ENCODE measurements at places on chromosomes 16 and 17. TPM values are rescaled to one million over a fixed set of nuclear protein-coding genes. Genes with fewer than 3 reads are reported as not detected.

AP1G1 gene
- 88.5 TPM for total RNA-seq

GRCh38 chr17:66981983-66982508, 17.5 kb downstream of the CACNG4 start:
- no peak for DNase-seq

GRCh38 chr17:21330436-21331160, 45.6 kb upstream of the KCNJ12 start:
- no peak for DNase-seq

DNA sequence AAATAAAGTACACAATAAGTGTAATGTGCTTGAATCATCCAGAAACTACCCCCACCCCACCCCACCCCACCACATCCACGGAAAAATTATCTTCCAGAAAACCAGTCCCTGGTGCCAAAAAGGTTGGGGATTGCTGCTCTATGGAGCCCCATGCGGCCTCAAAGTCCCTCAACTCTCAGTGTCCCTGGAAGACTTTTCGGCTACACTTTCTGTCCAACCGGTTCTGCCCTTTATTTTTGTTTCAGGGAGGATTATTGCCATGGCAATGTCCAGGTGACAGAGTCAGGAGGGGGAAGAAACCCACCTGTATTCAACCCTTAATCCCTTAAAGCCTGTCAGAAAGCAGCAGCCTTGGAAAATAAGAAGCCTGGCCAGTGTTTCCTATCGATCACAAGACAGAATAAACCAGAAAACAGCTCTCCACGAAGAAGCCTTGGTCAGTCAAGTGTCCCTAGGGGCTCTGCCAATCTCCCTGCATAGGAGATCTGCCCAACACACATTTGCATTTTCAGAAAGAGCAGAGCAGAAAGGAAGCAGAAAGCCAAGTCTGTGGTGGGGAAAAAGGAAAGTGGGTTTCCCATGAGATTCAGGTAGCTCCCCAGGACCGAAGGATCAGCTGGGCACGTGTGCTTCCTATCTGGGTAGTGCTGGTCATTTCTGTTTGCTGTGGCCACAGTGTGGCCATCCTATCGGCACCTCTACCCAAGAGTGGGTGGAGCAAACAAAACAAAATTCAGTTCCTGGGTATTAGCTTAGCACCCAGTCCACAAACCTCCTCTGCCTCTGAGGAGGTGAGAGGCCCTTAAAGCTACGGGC, 342.7 kb downstream of the SOX9 start:
- DNase-seq, result no peak
